Renal cortex interstitium (tissue), 15 donors: ENCODE measurements at places on chromosomes 1 and 21. TPM values are rescaled to one million over a fixed set of nuclear protein-coding genes. Genes with fewer than 3 reads are reported as not detected.

DNA sequence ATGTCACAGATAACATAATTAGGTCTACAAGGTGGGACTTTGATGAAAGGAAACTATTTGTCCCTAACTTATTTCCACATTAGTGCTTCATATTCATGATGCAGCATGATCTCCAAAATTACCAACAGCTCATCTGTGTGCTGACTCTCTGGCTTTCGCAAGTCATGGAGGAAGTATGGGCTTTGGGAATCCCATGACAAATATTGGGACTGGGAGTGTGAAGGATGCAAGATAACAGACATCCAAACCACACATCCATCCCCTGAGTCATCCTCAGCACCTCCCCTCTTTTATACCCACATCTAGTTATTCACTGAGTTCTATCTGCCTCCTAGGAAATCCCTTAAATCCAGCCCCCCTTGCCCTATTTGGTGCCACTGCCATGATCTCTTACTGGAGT lies 102.8 kb upstream of the COL24A1 start:
- DNase-seq: no peak

DNA sequence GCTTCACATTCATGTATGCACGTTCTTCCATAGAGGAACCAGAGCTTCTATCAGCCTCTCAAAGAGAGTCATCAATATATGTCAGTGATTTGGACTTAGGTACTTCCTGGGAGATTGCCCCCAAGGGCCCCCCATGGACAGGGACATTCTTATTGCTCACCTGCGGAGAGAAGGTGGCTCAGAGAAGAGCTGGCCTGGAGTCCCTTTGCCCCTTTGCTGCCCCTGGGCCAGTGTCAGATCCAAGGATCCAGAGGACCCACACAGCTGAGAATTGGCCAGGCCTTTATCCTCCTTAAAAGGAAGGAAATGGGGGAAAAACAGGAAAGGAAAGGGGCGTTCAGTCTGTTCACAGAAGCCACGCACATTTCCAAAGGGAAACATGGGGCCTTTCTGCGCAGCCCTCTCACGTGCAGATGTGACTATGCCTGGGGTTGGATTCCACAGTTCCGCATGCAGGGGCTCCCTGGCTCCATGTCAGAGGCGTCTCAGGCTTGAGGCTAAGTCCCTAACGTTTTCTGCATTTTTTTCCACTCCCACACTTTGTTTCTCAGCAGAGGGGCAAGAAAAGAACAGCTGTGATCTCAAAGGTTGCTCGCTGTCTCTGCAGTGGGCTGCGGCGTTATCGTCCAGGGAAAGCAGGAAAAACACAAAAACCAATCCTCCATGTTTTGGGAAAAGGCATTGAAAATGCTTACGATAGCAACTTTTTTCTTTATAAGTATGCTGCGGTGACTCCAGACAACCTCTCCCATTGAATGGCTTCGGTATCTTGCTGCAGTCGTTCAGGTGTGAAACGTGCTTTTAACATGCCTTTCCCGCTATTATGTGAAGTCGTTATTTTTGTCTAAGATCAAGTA lies 5.9 kb downstream of the C1orf226 start:
- no peak for DNase-seq

GRCh38 chr1:201212056-201212455 lies 21.4 kb downstream of the IGFN1 start:
- no peak for DNase-seq

DNA sequence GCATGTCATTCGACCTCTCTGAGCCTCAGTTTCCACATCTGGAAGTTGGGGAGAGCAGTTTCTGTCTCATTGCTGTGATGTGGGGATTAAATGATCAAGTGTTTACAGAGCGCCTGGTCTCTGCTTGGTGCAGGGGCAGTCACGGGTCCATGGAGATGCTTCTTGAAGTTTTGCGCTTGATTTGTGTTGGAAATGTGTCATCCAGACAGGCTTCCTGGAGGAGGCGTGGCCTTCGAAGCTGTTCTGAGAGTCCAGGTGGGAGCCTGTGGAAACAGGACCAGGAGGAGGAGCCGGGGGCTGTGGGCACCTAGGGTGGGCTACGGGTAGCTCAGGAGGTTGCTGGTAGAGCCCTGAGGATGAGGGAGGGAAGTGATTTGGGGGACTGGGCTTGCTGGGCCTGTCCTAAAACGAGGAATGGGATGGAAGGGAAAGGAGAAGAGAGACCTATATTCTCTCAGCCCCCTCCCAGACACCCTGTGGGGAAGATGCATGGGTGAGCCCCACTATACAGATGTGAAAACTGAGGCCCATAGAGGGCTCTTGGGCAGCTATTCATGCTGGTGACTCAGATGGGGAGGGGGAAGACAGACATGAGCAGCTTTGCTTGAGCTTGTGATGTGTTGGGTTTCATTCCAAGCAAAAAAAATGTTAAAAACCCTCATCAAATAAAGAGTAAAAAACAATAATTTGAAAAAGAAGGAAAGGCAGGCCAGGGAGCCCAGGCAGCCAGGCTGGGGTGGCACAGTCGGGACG lies 107.2 kb upstream of the WNT4 start:
- no peak for DNase-seq

- no peak for DNase-seq
Measured at GRCh38 chr1:10973552-10973951, 38.9 kb upstream of the TARDBP start.

GRCh38 chr1:245648749-245649522 lies 494.2 kb downstream of the KIF26B start:
- DNase-seq: no peak

DNA sequence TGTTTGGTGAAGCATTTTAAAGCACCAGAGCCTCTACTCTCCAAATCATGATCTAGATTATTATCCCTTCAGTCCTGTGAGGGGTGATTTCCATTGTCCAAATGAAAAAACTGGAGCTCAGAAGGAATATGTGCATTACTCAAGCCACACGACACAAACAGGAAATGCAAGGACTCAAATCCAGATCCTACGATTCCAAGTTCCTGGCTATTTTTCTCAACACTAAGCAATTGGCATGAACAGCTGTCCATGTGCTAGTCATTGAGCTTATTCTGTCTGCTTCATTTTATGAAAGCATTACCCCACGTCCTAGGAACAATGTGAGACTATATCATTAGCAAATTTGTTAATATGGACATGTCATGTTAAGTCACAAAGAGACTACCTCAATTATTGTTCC lies 273.1 kb upstream of the LYPLAL1 start:
- DNase-seq: no peak

PRKCZ gene
- polyA plus RNA-seq: 34.5 TPM

FAM76A gene
- polyA plus RNA-seq: 16.7 TPM
